ENCODE measurements at places on chromosomes 11 and 22.
A peak's percentile ranks its signal among the peaks of the same experiment; 100 is the strongest.

DNA sequence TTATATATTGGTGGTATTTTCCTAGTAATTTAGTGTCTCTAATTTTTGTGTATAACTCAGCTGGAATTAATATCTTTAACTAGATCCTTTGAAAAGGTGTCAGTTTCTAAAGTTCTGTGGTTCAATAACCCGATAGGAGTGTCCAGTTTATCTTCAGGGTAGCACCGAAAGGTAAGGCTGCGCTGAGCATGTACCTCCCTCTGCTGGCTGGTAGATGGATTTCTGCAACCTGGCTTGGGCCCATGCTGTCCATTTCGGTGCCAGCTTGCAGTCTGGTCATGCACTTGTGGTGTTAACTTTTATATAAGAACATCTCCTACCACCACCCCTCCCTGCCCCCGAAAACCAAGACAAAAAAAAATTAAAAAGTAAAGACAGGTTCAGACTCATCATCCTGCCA is 24.7 kb downstream of the EXT2 start:
- DNase-seq: no peak

GRCh38 chr11:131612533-131612932 is 242.1 kb downstream of the NTM start:
- no peak for DNase-seq

DNA sequence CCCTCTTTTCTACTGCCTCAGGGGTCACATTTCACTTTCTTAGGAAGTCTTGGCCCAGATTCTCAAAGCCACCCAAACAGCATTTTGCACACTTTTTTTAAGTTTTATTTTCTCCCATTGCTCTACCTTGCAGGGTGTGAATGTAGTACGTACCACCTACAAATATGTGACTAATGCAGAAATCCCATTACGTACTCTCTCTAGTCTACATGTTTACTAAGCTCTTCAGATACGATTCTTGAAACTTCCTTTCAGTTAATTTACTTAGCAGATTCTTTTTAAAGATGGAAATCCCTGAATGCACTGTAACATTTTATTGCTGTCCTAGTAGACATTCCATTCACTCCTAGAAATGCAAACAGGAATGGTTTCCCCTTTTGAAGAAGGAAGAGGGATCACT is 61.3 kb downstream of the LRRC4C start:
- DNase-seq: no peak

- no peak for DNase-seq
These were observed 9.8 kb downstream of the ARRB1 start for GRCh38 chr11:75341612-75342011.

DNA sequence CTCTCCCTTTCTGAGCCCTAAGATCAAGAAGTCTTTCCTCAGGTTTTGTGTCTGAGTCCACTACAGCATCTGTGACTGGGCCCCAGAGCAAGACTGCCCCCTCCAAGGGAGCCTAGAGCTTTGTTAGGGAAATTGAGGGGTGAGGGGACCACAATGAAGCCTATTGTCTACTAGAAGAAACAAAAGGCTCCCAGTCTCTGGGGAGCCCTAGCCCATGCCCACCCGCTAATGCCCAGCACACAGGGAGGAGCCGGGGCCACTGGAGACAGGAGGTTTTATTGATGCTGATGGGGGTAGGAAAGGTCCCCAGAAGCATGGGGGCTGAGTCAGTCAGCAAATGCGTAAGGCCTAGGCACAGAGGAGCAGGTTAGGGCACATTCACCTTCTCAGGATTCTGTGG is 14.0 kb downstream of the RHOG start:
- DNase-seq: no peak

DNA sequence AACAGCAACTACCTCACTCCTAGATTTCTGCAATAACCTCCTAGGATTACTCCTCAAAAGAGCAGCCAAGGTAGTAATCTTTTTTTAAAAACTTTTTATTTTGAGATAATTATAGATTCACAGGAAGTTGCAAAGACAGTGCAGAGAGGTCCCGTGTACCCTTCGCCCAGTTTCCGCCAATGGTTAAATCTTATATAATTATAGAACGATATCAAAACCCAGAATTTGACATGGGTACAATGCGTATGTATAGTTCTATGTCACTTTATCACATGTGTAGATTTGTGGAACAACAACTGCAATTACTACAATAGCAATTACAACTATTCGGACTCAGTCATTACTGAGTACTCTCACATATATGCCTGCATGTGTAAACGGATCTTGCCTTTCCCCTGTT is 94.8 kb upstream of the APOA1 start:
- DNase-seq: no peak

- DNase-seq: no peak
These were observed 149.1 kb downstream of the DSCAML1 start for GRCh38 chr11:117647872-117648271.

DNA sequence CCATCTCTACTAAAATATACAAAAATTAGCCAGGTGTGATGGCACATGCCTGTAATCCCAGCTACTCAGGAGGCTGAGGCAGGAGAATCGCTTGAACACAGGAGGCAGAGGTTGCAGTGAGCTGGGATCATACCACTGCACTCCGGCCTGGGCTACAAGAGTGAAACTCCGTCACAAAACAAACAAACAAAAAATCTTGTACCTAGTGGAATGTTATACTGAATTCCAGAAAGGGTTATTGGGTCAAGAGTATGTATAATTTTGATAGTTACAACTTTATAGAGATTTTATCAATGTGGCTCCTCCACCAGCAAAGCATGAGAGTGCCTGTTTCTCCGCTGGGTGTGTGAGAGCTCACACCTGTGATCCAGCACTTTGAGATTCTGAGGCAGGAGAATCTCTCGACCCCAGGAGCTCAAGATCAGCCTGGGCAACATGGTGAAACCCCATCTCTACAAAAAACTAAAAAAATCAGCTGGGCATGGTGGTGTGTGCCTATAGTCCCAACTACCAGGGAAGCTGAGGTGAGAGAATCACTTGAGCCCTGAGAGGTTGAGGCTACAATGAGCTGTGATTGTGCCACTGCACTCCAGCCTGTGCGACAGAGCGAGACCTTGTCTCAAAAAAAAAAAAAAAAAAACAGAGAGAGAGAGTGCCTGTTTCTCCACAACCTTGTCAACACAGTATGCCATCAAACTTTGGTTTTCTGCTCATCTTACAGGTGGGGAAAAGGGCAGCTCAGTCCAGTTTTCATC is 12.7 kb upstream of the FOLR1 start:
- DNase-seq: no peak

DNA sequence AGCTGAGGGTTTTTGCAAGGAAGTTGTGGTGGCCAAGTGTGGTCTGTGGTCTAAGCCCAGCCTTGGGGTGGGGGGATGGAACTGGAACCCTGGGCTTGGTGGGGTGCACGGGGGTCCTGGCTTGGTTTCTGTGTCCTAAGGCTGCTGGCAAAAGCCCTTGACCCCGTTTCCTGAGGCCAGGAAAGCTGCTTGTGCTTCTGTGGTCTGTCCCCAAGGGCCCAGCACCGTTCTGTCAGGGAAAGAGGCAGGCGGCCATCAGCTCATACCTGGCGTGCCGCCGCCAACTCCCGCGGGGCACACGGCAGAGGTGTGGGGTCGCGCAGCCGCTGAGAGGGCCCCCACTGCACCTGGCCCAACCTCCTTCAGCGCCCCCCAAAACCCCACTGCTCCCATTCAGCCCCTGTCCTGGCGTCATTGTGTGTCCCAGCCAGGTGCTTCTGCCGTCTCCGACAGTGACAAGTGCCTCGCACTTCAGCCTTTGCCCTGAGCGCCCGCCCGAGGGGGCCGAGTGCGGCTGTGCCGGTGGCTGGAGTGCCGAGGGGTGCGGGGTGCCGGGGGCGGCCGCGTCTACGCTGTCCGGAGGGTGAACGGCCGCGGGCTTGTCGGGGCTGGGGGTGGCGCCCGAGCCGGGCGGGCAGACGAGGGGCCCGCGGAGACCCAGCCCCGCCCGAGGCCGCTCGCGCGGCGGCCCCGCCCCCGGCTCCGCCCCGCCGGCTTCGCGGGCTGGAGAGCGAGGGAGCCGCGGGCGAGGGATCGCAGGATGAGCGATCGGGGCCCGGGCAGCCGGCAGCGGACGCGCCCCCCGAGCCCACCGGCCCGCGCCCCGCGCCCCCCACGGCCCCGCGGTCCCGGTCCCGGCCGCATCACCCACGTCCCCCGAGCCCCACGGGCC is at the start of gene CNIH2:
Gene CNIH2 (plus strand): TSS at position 705 of the 892 bp plus-strand sequence. CDS start 282 bp downstream, outside the sequence.
- peak; percentile 73 for DNase-seq

DNA sequence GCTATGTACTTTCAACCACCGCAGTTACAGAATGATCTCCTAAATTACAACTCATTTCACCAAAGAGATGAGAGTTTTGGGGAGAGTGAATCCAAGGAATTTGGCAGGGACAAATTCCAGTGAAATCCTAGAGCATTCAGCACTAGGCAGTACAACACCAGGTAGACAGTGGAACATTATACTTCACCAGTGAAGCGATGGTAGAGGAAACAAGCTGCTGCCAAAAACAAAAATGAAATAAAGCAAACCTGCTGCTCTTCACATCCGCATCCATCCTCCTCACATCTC is 16.9 kb downstream of the SMCO4 start:
- no peak for DNase-seq

DNA sequence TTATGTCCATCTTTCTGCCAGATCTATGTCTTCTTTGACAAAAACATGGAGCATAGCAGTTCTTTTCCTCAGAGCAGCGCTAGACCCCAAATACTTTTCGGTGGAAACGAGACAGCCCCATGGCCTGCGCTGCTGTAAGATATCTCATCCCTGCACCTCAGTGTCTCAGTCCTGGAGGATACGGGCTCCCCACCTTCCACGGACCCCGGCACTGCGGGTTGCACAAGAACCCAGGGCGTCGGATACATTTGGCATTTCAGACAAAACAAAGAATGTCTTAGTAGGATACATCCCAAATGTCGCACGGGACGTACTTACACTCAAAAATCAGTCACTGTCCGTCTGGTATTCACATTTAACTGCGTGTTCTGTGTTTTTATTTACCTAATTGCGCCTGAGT is 9.9 kb upstream of the GAL start:
- DNase-seq: no peak
